ENCODE measurements at places on chromosomes 16 and 17.

DNA sequence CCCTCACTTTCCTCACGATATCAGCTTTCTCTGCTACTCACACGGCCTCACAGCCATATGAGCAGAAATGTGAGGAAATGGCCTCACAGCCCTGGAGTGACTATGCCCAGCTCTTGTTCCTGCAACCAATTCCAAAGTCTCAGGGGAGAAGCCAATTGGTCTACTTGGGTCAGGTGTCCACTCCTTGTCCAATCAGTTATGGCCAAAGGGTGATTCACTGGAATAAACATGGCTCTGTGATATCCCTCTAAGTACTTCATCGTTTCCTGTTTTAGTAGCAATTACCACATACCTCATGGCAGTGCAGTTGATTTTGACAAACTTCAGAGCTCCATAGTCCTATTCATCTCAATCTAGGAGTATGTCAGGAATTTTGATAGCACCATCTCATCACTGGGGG is 195.4 kb downstream of the KATNIP start:
- no peak for DNase-seq

GRCh38 chr17:72445055-72445991 is 324.5 kb downstream of the SOX9 start:
- no peak for DNase-seq

GRCh38 chr16:66953462-66954096 is 7.5 kb upstream of the CES3 start:
- DNase-seq, result no peak

- no peak for DNase-seq
Measured at GRCh38 chr17:75812096-75813013, 27.7 kb downstream of the UNK start.

DNA sequence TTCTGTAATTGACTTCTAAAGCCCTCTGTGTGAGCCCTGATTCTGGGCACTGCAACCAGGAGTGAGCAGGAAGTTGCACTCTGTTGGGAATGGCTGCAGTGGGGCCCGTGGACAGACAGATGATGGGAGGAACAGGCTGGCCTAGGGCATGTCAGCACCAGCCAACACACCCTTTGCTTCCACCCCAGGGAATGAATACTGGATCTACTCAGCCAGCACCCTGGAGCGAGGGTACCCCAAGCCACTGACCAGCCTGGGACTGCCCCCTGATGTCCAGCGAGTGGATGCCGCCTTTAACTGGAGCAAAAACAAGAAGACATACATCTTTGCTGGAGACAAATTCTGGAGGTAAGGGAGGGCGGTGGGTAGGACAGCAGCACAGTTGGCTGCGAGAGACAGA is 10.8 kb upstream of the LPCAT2 start:
- DNase-seq, result no peak

DNA sequence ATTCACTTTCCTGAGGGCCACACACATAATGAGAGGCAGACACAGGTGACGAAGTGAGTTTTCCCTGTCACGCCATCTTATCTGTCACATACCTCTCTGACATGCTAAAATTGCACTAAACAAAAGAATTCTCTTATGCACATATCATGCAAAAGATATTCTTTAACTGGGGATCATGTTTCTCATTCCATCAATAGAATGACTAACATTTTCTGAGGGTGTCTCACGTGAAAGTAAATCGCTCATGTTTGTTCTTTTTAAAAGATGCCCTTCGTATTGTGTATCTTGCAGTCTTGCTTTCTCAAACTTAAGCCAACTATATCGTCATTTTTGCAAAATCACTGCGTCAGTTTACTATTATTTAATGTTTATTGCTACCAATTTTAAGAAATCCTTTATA is 306.4 kb downstream of the WWOX start:
- DNase-seq, result no peak

DNA sequence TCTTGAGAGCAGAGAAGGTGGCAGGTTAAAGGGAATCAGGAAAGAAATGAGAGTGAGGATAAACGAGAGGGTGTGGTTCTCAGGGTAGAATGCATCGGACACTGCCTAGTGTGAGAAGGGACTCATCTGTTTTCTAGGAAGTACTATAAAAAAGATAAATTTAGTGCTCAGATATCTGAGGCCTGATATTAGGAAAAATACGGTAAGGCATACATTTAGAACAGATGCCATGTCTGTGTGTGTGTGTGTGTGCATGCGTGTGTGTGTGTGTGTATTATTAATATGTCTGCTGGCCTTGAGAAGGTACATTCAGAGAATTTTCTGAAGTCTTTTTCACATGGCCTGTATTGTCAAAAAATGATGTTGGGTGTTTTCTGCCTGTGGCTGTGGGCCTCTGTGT is 414.8 kb downstream of the MAF start:
- DNase-seq, result no peak

DNA sequence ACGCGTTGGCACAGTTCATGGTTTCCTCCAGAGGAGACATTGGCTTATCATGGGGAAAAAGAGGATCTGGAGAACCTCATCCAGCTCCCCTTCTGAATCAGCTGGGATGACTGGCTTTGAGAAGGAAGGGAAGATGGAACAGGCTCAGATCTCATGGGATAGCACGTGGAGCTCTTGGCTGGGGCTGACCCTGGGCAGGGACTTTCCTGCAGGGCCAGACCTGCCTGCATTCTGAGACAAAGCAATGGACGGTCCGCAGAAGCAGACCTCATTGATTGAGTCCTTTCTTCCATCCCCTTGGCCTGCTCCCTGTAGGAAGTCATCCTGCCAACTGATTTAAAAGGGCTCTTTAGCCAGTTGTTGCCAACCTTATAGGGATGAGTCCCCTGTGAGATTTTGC is 26.2 kb downstream of the PLCD3 start:
- DNase-seq, result no peak

GRCh38 chr16:84751947-84752346 is 52.1 kb downstream of the USP10 start:
- DNase-seq, result no peak
